ENCODE measurements at places on chromosomes 4 and X. TPM values are rescaled to one million over a fixed set of nuclear protein-coding genes. Genes with fewer than 3 reads are reported as not detected.

GRCh38 chr4:180449395-180449956 lies 1793.7 kb upstream of the TENM3 start:
- ATAC-seq, result no peak

GRCh38 chrX:49066278-49066677 lies 7.5 kb downstream of the CCDC120 start:
- ATAC-seq, result no peak

DNA sequence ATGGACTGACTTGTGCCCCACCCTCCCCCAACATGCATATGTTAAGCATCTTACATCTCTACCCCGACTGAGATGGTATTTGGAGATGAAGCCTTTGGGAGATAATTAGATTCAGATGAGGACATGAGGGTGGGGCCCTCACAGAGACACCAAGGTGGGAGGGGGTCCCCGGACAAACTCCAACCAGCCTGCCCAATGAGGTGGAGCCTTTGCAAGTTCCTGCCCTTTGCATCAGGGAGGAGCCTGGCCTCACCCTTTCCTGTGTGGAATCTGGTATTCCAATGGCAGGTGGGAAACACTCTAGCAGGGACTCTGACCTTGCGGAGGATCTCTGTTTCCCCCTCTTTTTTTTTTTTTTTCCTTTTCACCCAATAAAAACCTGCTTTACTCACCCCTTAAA lies 589.9 kb upstream of the BOD1L1 start:
- ATAC-seq, result no peak

DNA sequence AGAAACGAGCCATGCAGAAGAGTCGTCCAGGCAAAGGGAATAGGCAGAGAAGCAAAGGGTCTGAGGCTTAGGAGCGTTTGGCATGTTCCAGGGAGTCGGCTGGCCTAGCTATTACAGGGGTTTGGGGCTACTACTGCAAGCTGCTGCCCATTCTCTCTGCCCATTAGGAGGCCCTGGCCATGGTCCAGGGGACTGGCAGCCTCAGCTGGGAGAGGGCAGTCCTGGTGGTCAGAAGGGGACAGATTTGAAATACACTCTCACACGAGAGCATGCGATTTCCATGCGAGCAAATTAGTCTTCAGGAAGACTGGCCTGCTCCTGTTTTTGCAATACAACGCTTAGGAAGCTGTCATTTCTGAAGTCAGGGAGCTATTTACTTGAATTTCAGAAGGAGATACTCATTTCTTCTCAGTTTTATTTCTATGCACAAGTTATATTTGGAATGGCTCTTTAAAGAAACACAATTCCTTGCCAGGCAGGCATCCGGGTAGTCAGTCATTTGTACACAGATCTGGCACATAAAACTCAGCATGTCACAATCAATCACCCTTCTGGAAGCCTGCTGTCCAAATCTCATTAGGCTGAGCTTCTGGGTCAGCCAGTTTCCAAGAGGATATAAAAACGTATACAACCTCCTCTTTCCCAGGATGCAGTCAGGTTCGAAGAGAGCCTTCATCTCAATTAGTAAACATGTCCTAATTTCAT lies 27.0 kb downstream of the PROM1 start:
- ATAC-seq, result no peak

DNA sequence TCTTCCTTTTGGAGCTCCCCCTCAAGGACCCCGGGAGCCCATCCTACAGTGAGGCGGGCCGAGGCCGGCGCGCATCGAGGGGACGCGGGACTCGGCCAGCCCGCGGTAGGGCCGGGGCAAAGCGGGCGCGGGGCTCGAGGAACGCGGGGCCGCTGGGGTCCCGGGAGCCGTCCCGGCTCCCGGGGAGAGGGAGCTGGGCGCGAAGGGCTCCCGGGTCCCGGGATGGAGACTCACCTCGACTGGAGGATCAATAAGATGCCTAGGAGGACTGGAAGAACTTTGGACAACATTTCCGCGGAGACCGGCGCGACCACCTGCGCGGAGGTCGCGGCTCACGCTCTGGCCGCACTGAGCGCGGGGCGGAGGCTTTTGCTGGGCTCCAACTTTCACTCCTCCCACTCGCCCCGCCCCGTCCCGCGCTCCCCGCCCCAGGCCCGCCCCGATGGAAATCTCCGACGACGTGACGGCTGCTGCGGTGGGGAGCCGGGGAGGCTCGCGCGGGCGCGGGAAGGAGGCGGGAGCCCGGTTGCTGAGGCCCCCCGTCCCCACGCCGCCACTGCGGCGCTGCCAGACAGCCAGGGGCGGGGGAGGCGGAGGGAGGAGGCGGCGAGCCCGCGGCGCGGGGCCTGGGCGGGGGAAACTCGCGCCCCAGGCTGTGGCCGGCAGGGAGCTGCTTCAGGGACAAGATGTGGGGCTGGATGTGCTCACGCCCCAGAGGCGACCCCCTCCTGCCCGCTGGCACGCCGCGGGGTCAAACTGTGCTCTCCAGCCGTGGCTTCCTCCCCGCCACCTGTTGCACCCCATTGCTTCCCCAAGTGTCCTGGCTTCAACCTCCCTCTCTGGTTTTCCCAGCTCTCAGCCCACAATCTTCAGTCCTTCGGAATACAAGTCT lies at the start of gene GABRE:
TSS of gene GABRE (minus strand) at position 341 of the 892 bp plus-strand sequence. CDS start at position 290, 51 bp downstream.
- ATAC-seq, result no peak

DNA sequence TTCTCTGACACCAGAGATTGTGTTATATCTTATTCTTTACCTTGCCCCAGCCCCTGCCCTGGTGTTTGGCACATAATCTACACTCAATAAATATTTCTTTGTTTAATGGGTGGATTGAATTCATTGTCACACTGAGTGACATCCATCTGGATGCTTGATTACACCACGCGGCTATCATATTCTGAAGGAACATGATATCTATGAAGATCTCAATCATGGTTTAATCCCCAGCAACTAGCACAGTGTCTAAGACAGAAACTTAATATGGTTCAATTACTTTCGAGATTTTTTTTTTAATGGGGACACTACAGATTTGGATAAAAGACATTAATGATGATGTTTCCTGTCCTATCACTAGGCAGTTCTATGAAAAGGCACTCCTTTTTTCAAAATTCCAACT lies 246.3 kb downstream of the PALLD start:
- no peak for ATAC-seq

- ATAC-seq, result no peak
Observed at GRCh38 chr4:23923840-23924239, 34.0 kb upstream of the PPARGC1A start.

KDM5C gene
- total RNA-seq, result 93.3 TPM

DNA sequence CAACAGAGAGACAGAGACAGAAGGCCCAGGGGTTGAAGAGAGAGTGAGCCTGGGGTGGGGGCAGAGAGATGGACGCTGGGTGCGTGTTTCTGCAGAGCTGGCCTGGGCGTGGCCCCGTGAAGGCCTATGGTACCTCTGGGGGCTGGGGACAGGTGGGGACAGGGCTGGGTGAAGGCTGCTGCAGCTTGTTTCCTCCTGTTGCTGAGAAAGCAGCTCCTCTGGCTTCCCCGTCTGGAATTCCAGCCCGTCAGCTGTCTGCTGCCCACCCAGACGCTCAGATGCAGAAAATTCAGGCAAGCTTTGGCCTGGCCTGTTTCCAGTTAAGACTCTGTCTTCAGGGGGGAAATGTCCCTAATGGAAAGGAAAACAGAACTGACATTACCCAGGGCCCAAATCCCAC lies 76.8 kb upstream of the PSAPL1 start:
- ATAC-seq, result no peak

GRCh38 chr4:49516796-49517195 lies 530.7 kb downstream of the CWH43 start:
- ATAC-seq, result no peak

PHOX2B gene
- total RNA-seq, result not detected

DNA sequence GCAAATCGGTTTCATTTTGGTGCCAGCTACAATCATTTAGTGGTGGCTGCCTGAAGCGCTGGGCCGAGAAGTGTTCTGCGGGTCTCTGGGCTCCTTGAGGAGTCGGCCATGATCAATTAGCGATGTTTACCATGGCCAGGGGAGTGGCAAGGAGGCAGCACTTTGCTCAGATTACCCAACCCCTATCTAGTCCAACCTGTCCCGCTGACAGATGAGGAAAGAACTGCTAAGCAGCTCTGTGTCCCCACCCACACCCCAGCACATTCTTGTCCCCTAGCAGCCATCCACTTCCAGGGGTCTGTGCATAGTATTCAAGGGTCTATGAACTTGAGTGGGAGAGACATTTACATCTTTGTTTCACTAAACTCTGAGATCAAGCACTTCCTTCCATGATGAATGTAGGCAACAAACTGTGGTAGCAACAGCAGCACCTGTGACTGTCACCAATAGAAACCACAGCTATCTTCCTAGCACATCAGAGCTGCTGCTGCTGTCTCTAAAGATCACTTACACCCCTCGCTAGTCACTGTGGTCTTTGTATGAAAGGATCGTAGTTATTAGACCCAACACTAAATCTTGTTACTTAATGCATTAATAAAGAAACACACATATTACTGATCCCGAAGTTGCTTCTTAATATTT lies 331.6 kb downstream of the BCOR start:
- peak; percentile 92 for ATAC-seq

DNA sequence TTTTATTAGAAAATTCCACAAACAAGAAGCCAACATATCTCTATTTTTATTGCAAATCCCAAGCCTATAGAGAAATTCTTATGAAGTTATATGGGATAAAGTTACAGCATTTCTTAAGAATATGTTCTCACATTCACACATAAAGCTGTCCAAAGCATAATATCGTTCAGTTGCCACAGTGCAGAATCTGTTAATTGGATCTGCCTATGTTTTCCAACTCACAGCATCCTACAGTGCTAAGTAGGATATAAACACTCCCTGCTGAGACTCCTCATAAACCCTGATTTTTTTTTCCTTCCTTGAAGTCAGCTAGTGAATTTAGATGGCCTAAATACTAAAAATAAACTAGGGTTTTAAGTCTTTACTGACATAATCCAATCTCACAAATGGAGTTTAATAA lies 307.9 kb downstream of the PDGFC start:
- no peak for ATAC-seq

DNA sequence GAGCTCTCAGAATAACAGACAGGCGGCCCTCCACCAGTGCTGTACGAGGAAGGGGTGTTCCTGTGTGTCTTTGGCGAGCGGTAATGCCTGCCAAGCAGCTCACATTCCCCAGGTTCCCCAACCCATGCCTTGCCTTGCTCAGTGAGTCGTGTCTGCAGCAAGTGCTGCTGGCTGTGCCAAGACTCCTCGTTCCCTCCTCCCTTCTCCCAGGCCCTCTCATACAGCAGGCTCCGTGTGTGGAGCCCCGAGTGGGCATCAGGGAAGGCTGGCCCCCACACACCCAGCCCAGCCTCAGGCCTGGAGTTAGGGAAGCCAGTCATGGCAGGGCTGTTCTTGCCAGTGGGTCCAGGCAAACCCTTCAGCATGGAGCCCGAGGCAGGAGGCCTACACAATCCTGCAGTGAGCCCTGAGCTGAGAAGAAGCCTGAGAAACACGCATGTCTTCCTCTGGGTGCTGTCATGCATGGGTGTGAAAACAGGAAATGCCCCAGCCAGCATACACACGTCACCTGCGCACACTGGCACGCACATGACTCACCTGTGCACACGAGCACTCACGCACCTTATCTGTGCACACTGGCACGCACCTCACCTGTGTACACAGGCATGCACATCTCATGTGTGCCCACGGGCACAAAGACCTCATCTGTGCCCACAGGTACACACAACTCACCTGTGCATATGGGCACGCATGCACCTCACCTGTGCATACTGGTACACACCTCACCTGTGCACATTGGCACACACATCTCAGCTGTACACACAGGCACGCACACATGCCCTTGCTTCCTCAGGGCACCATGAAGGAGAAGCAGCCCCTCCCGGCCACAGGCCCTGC lies 238.7 kb downstream of the DHRSX start:
- no peak for ATAC-seq

DNA sequence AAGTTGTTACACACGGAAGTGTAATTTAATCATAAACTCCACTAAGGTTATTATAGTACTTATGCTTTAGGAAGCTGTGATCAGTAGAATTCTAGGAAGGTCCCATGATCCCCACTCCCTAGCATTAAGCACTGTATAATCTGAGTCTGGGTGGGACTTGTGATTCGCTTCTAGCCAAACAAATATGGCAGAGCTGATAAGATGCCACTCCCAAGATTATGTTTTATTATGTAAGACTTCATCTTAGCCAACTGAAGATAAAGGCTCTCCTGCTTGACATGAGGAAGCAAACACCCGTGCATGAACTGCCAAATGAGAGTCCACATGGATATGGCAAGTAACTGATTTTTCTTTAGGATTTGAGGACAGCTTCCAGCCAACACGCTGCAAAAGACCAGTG lies 186.4 kb upstream of the NDST3 start:
- no peak for ATAC-seq

DNA sequence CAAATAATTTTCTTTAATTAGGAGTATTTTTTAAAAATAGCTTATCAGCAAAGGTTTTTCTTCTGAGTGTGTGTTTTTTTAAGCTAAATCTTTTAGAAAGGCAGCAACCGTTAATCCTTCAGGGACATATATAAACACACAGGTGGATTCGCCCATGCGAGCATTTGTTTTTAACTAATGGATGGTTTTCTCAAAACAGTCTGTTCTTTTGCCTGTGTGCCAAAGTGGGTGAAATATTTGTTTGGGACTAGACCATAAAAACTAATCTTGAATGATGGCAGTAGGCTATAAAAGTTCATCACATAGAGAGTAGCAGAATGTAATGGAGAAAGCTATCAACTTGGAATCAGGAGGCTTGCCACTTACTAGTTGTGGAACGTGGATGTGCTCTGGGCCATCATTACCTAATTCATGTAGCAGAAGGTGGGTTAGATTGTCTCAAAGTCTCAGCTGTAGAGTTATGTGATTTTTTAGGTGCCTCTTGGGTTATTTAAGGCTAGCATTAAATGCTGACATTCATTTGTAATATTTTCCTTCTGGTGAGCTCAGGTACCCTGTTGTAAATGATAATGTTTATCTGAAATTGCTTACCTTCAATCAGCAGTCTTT lies 7.4 kb upstream of the TAPT1 start:
- no peak for ATAC-seq

DNA sequence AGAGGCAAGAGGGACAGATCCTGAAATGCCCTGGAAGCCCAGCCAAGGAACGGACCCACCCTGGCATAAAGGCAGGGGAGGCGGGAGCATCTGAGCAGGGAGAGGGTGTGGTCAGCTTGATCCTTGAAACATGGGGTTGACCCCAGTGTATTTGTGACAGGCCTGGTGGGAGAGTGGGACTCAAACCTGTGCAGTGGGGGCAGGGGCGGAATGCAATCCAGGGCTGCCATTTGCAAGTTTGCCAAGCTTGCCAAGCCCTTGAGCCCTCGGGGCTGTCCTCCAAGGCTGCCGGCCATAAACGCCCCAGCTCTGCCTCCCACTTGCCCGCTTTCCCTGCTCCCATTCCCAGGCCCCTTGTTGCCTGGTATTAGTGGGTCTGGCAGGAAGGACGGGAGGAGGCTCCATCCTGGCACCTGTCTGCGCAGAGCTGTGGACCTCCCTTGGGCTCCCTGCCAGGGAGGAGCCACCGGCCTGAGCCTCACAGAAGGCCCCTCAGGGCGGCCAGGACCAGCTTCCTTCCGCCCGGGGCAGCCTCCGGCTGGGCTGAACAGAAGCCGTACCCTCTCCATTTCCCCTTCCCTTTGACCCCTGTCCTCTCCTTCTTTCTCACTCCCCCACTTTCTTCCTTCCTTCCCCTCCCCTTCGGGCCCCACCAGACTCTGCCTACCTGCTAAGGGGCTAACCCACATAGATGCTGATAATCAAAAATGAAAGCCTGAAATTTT lies 661 bp downstream of the S100P start:
- ATAC-seq, result no peak
